ENCODE measurements at places on chromosomes 5 and 9.
A peak's percentile ranks its signal among the peaks of the same experiment; 100 is the strongest.

GRCh38 chr5:167623354-167623753 is 668.1 kb upstream of the WWC1 start:
- DNase-seq: no peak

GRCh38 chr5:151018846-151019245 is 1.5 kb upstream of the GPX3 start:
- DNase-seq: no peak

DNA sequence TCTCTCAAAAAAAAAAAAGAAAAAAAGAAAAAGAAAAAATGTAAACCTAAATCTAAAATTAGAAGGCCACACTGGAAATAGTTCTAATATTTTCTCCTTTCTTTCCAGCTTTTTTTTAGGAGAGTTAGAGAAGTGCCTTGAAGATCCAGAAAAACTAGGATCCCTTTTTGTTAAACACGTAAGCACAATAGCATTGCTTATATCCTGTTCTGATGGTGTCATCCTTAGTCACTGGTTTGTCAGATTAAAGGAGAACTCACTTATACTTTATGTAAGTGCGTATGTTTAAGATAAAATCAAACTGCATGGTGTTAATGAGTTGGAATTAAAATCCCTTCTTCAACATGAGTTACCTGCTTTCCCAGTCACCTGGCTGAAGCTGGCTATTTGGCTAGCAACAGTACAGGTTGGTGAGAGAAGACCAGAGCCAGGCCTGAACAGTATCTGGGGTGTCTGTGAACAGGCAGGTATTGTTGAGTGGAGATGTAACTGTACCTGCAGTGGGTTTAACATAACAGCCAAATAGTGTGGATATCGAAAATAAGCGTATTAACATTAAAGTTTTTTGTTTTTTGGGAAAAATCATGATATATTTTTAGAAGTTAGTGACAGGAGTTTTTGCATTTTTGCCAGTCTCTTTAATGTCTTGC is 104.7 kb upstream of the OTULINL start:
- DNase-seq: no peak

- DNase-seq: peak; percentile 48
These were observed 34.3 kb upstream of the RPS23 start for GRCh38 chr5:82312373-82312856.

DNA sequence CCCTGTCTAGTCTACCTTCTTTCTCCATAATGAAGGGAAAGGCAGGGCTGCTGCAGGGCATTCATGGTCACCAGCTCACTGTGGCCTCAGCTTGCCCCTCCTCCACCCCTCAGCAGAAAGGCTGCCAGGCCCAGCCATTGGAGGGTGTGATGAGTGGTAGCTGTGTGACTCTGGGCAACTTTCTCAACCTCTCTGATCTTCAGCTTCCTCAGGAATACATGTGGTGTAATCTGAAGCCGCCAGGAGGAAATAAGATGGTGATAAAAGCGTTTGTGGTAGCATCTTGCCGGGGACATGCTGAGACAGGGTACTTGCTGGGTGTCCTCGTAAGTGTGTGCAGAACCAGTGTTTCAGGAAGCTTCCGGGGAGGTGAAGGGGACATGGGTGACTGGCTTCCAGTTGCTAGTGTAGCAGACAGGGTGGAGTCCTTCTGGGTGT is 9.8 kb downstream of the CXCL14 start:
- no peak for DNase-seq

Data from activated CD4-positive, alpha-beta T cell treated with anti-CD3 and anti-CD28 coated beads, Interleukin-2, amount 50 U/mL, for 16 hours (primary cell).